NCI-H69 (cell line): ENCODE measurements at places on chromosomes 4 and X.

DNA sequence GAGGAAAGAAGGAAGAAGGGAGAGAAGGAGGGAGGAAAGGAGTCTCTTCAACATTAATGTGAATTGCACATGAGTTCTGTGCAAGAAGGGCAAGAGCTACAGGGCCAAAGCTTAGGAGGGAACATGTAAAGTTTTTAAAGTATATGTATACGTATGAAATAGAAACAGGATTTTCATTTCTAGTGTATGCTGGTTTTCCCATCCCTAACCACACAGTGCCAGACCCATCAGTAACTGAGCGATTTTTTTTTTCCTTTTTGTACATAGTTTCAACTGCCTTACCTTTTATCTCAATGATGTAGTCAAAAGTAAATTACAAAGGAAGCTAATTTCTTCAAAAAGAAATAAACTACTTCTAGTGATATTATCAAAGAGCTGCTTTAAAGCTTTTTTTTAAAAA is 157.6 kb downstream of the SH3KBP1 start:
- no peak for DNase-seq

- DNase-seq = peak; percentile 92
These were observed 13.8 kb downstream of the MAD2L1 start for GRCh38 chr4:120052856-120053255.

GRCh38 chr4:108959491-108959890 is 196.6 kb upstream of the ETNPPL start:
- DNase-seq = no peak

GRCh38 chrX:113512700-113513395 is 672.2 kb upstream of the AMOT start:
- DNase-seq = no peak

DNA sequence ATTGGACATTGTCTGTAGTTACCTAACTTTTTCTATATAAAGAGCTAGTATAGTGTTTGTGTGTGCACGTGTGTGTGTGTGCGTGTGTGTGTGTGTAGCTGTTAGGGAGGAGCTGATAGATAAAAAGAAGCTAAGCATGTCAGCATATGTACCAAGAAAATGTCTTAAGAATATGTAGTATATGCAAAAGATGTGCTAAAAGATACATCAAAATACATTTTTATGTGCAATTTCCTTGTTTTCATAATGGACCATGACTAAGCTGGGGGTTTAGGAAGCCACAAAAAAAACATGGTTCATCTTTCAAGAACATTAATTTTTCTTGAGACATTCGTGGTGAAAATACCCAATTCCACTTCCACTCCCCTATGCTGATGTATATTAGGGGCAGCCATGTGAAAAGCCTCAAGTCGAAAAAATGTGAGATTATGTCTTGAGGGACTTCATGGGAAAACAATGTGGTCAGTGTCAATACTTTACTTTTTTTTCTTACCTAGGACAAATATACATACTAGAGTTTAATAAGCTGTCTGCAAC is 1599.7 kb downstream of the ARAP2 start:
- DNase-seq = no peak

DNA sequence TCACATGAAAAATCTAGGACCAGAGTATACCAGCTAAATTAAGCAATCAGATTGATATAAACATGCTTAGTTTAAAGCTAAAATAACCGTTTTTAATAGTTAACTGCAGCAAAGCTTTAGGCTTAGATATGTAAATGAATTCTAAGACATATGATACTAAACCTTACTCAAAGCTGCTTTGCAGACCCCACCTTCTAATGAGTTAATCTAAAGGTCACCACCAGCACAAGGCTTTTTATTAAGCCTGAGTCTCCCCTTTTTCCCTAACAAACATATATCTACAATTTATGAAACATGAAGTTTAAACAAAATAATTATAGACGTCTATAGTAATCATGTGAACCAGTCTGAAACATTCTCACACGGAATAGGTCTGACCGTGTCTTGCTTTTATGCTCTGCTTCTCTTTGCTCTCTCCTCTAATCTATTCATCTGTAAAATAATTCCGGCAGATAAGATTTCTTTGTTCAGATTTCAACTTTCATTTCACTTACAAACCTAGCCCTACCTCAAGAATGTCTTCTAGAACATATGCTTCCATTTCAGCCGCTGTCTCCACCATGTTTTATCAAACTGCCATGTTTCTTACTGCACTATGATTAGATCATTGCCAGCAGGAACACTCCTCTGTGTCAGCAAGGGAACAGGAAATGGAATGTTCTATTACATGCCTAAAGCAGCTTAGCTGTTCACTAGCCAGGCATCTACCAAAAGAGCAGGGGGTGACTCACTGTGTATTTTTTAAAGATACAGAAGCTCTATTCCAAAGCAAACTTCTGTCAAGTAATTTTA is 35.9 kb downstream of the ANKRD17 start:
- DNase-seq = peak; percentile 90

- no peak for DNase-seq
These were observed 127.2 kb downstream of the UBE2K start for GRCh38 chr4:39825090-39825489.

- no peak for DNase-seq
These were observed 26.1 kb downstream of the OTOP1 start for GRCh38 chr4:4200624-4201023.

GRCh38 chr4:64156253-64156652 is 253.0 kb downstream of the TECRL start:
- no peak for DNase-seq

- peak; percentile 12 for DNase-seq
These were observed at the start of gene CHRNA9 for GRCh38 chr4:40334591-40335524. Gene CHRNA9, plus strand, starts transcription at chr4:40335333. Its CDS starts 135 bp downstream, at chr4:40335468.

DNA sequence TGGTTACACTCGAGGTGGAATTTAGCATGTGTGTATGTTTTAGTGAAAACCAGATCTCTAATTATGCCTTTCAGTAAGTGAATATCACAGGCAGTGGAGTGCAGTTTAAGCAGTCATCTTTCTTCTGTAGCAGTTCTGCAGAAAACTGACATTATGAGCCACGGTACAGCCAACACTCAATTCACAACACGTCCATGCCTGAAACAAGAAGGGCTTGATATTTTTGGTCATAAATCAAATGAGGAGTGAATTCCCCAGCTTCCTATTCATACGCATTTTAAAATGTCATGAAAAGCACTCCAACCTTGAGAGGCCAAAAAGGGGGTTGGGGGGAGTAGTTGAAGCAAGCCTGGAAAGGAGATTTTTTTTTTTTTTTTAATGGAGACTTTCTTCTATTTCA is 316.7 kb downstream of the ARHGAP10 start:
- no peak for DNase-seq

DNA sequence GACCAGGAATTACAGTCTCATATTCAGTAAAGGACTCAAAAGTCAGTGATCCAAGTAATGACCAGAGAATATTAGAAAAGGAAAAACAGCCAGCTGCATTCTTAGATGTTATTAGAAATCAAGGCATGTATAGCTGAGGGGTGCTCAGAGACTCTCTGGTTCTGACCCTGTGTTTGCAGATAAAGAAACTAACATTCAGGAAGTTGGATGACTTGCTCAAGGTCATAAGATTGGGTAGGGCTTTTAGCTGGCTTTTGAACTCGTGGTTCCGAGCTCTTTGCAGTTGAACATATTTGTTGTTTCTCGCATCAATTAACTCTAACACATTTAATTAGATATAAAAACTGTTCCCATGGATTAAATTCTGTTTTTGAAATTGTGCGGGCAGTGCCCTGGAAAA is 62.5 kb upstream of the ENPP6 start:
- DNase-seq = no peak

- DNase-seq = no peak
These were observed 295.8 kb downstream of the GBA3 start for GRCh38 chr4:22988526-22988925.

GRCh38 chrX:24113181-24113580 is 36.3 kb upstream of the ZFX start:
- no peak for DNase-seq

DNA sequence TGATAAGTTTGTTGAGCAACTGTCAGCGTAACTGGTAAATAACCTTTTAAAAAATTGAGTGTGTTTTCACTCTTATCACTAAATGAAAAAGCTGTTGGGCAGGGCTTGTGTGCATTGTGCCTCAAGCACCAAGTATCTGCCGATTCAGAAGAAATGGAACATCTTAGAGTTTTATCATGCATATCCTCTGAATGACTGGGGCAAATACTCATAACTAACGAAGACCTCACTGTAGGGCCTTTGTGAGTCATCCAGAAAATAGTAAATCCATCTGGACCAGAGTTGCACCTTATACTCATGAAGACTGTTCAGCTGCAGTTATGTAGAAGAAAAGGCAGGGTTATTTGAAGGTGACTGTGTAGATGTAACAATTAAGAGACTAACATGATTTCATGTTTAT is 222.1 kb downstream of the CAMK2D start:
- no peak for DNase-seq

DNA sequence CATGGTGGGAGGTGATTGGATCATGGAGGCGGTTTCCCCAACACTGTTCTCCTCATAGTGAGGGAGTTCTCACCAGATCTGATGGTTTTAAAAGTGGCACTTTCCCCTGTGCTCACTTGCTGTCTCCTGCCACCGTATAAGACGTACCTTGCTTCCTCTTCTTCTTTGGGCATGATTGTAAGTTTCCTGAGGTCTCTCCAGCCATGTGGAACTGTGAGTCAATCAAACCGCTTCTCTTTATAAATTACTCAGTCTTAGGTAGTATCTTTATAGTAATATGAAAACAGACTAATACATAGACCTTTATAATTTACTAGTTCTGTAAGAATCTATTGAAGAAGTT is 82.5 kb upstream of the PITX2 start:
- no peak for DNase-seq

- peak; percentile 29 for DNase-seq
These were observed 82.2 kb downstream of the STIM2 start for GRCh38 chr4:26942871-26943270.

DNA sequence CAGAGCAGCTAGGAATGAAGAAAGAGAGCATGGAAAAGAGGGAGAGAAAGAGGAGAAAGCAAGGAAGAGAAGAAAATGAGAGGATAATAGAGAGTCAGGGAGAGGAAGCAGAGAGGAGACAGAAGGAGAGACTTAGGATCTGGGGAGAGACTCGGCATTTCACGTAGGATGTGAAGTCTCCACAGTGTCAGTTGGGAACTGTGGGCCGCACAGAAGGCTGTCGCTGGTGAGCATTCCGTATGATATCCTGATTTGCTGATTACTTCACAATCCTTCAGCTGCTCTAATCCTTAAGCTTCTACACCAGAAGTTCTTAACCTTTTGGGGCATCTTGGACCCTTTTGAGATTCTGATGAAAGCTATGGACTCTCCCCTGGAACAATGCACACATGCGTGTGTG is 14.0 kb downstream of the NLGN3 start:
- DNase-seq = no peak

GRCh38 chr4:102180046-102180445 is 165.2 kb downstream of the SLC39A8 start:
- DNase-seq = peak; percentile 5

DNA sequence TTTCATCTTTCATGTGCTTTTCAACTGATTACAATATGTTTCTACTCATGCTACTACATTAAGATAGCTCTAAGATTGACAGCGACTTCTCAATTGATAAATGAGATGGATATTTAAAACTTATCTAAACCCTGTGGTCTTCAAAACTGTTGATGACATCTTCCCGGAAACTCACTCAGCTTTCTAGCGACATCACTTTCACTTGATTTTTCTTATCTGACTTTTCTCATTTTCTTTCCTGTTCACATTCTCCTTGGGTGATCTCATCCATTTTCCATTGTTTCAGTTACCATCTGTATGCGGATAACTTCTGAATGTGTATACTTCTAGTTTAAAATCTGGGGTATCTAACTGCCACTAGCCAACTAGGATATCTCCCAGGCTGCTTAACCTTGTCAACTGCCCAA is 3.1 kb downstream of the POLR2B start:
- DNase-seq = no peak

DNA sequence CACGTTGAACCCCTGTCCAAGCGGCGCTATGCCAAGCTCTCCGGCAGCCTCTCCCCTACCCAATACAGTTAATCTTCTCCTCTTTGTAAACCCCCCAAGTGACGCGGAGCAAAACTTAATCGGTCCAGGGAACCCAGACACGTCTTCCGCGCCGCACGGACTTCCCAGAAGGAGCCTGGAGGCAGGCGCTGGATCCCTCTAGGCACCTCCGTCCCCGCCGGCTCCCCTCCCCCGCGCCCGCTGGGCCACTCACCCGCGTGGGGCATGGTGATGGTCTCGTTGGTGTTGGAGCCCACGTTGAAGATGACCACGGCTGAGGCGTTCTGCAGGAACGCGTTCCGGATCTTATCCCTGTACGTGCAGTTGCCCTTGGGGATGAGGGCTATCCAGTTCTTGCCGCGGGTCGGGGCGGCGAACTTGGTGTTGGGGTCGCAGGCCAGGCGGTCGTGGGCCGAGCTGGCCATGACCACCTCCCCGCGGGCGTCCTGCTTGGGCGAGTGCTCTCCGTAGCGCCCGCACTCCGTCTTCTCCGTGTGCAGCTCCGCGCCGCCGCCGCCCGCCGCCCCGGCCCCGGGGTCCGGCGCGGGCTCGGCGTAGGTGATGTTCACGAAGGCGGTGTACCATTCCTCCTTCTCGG is 1.1 kb downstream of the RNF150 start:
- DNase-seq = peak; percentile 58

GRCh38 chr4:169030562-169030982 is 20.5 kb upstream of the CBR4 start:
- peak; percentile 46 for DNase-seq

GRCh38 chr4:141346144-141346543 is 125.4 kb downstream of the ZNF330 start:
- DNase-seq = peak; percentile 70

- peak; percentile 62 for DNase-seq
These were observed 6.8 kb upstream of the BCOR start for GRCh38 chrX:40104630-40104984.

- no peak for DNase-seq
These were observed 99.5 kb downstream of the ARHGAP6 start for GRCh38 chrX:11566173-11566572.

GRCh38 chrX:84729809-84730208 is 227.6 kb upstream of the HDX start:
- DNase-seq = peak; percentile 60

DNA sequence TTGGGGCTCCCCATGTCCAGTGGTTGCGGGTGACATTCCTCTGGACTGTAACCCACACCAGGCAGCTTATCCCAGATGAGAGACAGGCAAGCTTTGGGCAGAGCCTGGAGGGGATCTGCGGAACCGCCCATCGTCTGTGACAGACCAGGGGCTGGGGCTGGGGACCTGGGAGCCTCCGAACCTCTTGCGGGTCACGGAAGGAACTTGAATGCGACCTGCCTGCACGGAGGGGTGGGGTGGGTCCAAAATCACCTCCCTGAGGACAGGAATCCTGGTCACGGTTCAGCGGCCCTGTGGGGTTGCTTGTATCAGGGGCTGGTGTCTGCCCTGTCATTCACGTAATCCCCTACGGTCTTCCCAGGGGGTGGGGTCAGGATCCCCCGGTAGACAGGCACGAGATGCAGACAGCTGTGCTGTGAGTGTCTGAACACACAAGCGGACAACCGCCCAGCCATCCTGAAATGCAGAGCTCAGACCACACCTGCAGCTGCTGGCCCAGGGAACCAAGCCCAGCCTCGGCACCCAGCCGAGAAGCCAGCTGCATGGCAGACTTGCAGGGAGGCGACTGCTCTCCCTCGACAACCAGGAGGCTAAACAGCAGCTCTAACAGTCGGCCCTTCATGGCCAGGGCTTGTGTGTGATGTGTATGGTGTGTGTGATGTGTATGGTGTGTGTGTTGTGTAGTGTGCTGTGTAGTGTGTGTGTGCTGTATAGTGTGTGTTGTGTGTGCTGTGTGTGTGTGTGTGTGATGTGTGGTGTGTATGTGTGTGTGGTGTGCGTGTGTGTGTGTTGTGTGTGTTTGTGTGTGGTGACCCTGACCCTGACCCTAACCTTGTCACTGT is 105.9 kb upstream of the ADRA2C start:
- peak; percentile 69 for DNase-seq
